ENCODE measurements at places on chromosomes 1 and 21.

GRCh38 chr21:38227401-38227800 lies 29.4 kb upstream of the KCNJ15 start:
- DNase-seq = no peak

GRCh38 chr1:204294357-204294756 lies 65.4 kb downstream of the PLEKHA6 start:
- peak; percentile 91 for DNase-seq

- DNase-seq = no peak
Measured at GRCh38 chr1:156511644-156512043, 11.1 kb upstream of the MEF2D start.

DNA sequence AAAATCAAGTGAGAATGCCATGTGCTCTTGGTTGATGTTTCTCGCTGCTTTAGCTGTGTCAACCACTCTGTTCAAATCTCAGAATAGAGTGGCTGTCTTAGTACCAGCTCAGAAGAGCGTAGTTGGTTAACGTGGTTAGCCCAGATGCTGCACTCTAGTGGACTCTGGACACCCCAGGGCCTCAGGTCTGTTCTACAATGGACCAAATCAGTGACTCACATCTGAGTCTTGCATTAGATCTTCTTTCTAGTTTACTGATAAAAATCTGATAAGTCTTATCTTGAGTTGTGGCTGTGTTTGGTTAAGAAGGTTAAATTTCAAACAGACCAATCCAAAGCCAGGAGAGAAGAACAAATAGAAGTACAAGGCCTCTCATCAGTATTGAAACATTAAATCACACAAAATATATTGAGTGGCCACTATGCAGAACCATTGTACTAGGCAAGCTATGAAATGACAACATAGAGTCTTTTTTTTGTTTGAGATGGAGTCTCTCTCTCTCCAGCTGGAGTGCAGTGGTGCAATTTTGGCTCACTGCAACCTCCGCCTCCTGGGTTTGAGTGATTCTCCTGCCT lies 104.1 kb downstream of the NR5A2 start:
- DNase-seq = no peak
